ENCODE measurements at places on chromosomes 3 and 15.

DNA sequence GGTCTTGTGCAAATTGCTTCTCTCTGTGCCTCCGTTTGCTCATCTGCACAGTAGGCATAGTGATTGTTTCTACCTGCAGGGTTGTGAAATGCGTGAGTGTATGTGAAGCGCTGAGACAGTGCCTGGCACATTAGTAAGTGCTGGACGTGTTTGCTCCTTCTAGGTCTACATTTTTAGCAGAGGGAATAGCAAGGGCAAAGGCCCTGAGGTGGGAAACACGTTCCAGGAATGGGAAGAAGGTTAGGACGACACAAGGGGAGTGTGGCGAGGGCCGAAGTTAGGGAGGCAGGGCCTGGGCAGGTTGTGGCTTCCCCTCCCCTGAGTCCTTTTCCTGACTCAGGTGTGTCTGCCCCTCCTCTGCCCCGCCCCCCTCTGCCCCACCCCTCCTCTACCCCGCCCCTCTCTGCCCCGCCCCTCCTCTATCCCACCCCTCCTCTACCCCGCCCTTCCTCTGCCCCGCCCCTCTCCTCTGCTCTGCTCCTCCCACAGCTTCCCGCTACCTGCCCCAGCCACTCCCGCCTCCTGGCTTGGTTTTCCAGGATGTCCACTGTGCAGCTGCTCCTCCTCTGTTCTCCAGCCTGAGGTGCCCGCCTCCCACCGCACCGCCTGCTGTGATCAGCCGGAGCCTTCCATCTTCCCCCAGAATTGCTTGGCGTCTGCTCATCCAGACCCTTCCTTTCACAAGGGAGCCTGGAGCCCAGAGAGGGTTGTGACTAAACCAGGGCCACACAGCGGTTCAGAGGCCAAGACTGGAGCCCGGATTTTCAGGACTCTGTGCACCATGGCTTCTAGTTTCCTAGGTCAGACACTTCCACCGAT, 31.1 kb upstream of the SMAD6 start:
- peak; percentile 0 for DNase-seq

DNA sequence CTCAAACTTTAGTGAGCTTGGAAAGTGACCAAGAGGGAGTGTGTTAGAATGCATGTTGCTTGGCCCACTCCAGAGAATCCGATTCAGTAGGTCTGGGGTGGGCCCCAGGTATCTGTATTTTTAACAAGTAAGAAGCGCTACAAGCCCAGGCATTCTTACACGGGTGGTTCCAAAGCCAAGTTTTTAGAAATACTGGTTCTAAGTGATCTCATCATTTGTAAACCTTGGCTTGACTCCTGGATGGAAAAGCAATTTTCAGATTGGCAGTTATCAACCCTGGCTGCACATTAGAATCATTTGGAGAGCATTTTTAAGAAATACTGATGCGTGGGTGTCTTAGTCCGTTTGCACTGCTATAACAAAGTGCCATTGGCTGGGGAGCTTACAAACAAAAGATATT, 27.3 kb upstream of the ST8SIA2 start:
- DNase-seq, result no peak

- DNase-seq, result peak; percentile 28
Observed at GRCh38 chr15:68843425-68844311, 23.0 kb upstream of the ANP32A start.

GRCh38 chr3:5317557-5317956, 130.1 kb downstream of the EDEM1 start:
- no peak for DNase-seq

- no peak for DNase-seq
Observed at GRCh38 chr15:95558131-95558530, 772.4 kb upstream of the NR2F2 start.

- no peak for DNase-seq
Observed at GRCh38 chr15:48049736-48050135, 71.1 kb upstream of the SLC24A5 start.

GRCh38 chr3:98171071-98171470, 4.6 kb downstream of the OR5H15 start:
- no peak for DNase-seq

GRCh38 chr3:160395297-160395696, 3.7 kb downstream of the IFT80 start:
- no peak for DNase-seq

- DNase-seq, result no peak
Observed at GRCh38 chr15:63084806-63085205, 36.9 kb upstream of the LACTB start.

- no peak for DNase-seq
Observed at GRCh38 chr3:187280644-187281043, 10.9 kb downstream of the MASP1 start.

DNA sequence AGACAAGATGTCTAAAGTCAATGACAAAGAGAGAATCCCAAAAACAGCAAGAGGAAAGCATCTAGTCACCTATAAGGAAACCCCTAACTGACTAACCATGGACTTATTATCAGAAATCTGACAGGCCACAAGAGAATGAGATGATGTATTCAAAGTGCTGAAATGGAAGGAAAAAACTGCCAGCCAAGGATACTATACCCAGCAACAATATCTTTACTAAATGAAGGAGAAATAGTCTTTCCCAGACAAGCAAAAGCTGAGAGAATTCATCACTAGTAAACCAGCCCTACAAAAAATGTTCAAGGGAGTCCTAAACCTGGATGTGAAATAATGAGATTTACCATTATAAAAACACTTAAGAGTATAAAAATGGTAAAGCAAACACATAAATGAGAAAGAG, 128.0 kb downstream of the SATB1 start:
- DNase-seq, result no peak

GRCh38 chr3:179542375-179542774, 20.4 kb upstream of the ACTL6A start:
- no peak for DNase-seq

- no peak for DNase-seq
Observed at GRCh38 chr3:164641071-164641470, 437.2 kb downstream of the SI start.

- DNase-seq, result peak; percentile 23
Observed at GRCh38 chr15:84878504-84878903, 6.0 kb upstream of the SLC28A1 start.

- DNase-seq, result no peak
Observed at GRCh38 chr3:195834675-195835583, 23.2 kb upstream of the MUC4 start.

- no peak for DNase-seq
Observed at GRCh38 chr3:78969483-78969882, 798.3 kb downstream of the ROBO1 start.

- DNase-seq, result no peak
Observed at GRCh38 chr3:43031485-43031884, 52.4 kb downstream of the GASK1A start.

DNA sequence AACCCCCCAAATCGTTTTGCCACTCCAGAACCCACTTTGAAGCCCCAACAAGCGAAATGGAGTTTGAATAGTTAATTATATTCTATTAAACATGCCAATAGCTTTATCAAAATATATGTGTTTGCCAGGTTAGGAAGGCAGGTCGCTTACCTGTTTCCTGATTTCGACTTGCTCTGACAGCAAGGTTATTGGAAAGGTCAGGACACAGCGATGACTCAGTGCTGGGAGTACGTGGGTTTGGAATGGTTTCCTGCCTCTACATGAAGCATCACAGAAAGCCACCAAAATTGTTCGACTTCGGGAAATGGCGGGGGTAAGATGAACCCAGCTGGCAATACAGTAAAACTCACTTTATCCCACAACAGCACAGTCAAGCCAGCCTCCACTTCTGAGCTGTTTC, 135.6 kb upstream of the ABI3BP start:
- no peak for DNase-seq

DNA sequence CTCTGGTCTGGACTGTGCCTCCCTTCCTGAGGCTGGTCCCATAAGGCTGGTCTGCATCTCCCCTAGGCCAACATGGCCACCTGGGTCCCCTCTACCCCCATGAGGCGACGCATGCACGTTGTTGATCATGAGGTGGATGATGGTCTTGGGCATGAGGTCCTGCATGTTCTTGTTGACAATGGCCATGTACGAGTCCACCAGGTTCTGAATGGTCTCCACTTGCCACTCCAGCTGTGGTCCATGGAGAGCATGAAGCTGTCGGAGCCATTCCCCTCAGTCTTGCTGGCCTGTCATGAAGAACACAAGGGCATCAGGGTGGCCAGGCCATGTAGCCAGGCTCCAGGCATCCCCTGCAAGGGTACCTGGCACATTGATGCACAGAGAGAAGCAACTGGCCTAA, 27.1 kb upstream of the CSPG4 start:
- DNase-seq, result no peak

GRCh38 chr3:73624017-73624820, 522 bp downstream of the PDZRN3 start:
- DNase-seq, result peak; percentile 37

- no peak for DNase-seq
Observed at GRCh38 chr3:37955918-37956707, 34.5 kb upstream of the VILL start.

- no peak for DNase-seq
Observed at GRCh38 chr15:76108021-76108723, 48.4 kb downstream of the TMEM266 start.

GRCh38 chr15:68057758-68058157, 3.6 kb downstream of the PIAS1 start:
- no peak for DNase-seq

DNA sequence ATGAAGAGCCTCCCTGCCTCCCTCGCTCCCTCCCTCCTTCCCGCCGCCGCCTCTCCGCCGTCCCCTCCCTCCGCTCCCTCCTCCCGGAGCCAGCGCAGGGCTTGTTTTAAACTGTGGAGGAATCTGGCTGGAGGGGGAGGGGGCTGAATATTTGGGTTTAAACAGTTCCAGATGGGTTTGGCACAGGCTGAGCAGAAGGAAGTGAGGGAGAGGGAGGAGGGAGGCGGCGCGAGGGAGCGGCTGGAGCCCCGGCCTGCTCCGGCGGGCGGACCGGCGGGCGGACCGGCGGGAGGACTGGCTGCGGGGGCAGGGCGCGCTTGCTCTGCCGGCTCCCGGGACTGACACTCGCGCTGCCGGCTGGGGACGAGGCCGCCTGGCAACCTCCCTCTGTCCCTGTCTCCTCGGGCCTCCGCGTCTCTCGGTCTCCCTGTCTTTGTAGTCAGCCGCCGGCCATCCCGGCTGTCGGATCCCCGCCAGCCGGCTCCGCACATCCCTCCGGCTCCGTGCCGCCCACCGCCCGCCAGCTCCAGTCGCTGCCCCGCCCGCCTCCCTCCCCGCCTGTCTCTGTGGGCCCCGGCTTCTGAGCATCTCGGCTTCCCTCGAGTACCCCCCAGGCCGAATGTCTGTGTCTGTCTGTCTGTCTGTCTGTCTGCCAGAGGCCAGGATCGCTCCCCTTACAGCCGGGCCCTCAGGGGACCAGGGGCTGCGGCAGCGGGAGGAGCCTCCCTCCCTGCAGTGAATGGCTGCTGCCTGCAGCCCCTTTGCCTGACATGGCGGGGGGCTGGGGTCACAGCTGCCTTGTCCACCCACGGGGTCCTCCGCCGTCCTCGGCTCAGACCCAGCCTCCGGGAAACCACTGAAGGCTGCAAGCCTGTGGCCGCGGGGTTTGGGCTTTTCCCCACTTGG, 7.6 kb downstream of the EPHB3 start:
- DNase-seq, result peak; percentile 51

DNA sequence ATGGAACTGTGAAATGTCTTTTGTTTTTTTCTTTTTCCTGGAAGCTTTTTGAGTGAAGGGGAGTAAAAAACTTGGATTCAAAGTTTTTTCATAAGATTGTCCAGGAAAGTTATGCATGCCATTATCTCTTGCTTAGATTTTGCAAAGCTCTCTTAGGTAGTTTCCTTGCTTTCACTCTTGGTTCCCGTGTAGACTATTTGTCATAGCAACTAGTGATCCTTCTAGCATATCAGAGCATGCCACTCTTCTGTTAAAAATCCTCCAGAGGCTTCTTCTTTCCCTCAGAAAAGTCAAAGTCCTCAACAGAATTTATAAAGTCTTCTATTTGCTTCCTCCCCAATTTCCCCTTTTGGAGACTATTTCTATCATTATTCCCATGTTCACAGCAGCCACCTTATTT, 21.1 kb downstream of the GTF2E1 start:
- no peak for DNase-seq

DNA sequence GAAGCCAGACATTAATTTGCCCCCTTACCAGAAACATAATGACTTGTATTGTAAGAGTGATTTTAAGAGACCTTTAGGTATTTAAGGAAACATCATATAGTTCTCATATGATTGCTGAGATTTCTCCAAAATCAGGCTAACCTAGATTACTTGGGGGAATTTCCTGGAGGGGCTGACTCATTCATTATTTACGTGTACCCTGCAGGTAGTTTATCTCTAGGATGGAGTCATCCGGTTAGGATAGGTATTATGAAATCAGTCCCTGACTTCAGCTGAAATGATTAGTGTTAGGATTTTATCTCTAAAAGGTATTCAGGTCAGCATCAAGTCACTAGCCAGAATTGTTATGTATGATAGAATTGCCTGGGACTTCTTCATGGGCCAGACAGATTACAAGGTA, 97.5 kb downstream of the TCF12 start:
- DNase-seq, result no peak

- no peak for DNase-seq
Observed at GRCh38 chr15:75170711-75171341, 30.9 kb upstream of the C15orf39 start.

DNA sequence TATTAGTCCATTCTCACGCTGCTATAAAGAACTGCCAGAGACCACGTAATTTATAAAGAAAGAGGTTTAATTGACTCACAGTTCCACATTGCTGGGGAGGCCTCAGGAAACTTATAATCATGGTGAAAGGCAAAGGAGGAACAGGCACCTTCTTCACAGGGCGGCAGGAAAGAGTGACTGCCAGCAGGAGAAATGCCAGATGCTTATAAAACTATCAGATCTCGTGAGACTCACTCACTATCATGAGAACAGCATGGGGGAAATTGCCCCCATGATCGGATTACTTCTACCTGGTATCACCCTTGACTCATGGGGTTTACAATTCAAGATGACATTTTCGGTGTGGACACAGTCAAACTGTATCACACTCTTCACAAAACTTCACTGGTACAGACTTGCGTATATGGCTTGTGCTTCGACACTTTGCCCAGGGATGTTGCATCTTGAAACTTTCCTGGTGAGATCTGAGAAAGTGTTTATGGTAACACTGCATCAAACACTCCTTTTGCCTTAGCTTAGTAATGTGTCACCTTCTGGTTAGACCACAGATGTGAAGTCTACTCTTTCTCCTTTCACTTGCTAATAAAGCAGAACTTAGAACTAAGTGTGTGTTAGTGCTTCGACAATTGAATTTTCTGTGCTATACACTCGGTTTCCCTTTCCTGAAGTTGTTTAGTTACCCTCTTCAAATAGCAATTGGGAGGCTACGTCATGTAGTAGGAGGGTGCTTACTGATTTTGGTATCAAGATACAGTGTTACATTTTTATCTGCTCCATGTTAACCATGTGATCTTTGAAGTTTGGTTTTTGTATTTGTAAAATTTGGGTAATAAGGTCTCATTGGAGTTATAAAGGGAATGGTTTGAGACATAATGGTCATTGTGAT, 185.7 kb downstream of the LPP start:
- DNase-seq, result no peak

GRCh38 chr3:174495311-174495710, 363.8 kb upstream of the NAALADL2 start:
- DNase-seq, result no peak

Measured in NCI-H345 (cell line).